GM12878 (cell line): ENCODE measurements at places on chromosomes 5 and 9.
A peak's percentile ranks its signal among the peaks of the same experiment; 100 is the strongest.

DNA sequence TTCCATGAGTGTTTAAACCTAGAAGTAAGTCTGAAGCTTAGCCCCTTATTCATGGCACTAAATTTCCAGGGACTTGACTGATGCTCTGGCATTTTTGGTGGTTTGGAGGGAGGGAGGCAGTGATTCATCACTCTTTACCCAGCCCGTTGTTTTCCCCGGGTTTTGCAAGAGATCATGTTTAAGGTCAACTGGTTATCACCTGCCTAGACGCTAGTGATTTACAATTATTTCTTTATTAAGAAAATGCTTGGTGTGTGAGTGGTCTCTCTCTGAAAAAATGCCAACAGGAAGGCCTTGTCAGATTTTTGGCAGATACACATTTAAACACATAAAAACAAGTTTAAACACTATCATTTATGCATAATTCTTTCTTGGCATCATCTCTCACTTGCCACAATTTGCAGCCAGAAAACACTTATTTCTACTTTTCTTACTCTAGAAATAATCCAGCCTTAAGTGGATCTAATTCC is 737.9 kb upstream of the ZNF608 start:
- no peak for DNase-seq

GRCh38 chr9:82010711-82011110 is 22.1 kb downstream of the SPATA31D1 start:
- no peak for DNase-seq

GRCh38 chr9:99373912-99374311 is 151.8 kb downstream of the SEC61B start:
- no peak for DNase-seq

- no peak for DNase-seq
These were observed 48.1 kb downstream of the ITGA2 start for GRCh38 chr5:53037141-53037859.

GRCh38 chr9:95120781-95121370 is 196.6 kb downstream of the FANCC start:
- DNase-seq = no peak

DNA sequence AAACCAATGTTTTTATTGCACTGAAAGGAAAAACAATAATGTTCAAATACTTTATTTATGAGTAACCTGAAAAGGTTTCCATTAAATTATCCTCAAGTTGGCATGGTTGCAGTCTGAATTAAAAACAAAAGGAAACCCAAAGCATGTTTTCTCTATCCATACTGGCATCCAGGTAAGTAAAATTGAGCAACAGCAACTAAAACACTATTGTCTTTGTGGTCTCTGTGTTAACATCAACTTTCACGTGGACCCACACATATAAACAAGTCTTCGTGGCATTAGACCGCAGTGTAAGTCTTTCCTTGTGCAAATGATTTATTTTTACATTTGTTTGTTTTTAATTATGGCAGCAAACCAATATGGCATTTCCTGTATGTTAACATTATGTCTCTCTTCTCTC is 757.6 kb downstream of the SEMA5A start:
- DNase-seq = no peak

- no peak for DNase-seq
These were observed 17.5 kb downstream of the TMEM161B start for GRCh38 chr5:88251048-88251711.

GRCh38 chr5:176538989-176539384 is 1.8 kb upstream of the RNF44 start:
- no peak for DNase-seq

DNA sequence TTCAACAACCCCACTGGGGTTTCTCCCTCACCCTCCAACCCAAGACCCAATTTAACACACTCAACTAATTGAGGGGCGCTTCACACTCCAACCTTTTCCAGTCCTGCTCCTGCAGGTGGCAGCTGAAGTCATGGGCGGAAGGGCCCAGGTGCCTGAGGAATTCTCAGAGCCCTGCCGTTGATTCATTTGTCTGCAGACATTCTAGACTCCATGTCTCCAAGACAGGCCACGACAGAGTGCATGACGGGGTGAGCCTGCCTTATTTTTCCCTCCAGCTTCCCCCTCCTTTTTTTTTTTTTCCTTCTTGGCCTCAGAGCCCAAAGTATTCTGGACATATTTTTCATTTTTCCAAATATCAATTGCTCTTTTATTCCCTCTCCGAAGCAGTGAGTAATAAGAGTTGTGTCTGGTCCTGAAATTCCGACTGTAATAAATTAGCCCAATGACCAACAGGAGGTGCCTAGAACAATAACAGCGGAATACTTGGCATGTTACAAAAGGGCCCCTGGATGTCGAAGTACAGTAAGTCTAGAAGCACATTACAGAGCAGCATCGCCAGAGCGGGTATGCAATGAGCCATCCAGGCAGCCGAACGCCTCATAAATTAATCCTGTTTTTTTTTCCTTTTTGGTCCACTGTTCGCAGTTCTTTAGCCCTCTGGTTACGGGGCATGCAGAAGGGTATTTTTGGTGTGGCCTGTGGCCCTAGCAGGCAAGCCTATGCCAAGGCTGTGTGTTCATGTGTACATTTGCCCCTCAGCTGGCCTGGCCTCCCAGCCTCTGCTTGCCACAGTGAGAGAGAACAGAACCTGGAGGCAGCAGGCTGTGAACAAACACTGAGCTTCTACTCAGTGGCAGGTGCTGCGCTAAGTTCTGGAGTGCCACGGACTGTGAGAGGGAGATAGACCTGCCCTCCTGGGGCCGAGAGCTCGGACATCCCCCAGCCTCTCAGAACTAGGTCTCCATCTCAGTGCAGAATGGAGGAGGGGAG is 8.6 kb upstream of the SMIM23 start:
- no peak for DNase-seq

GRCh38 chr5:63262185-63262981 is 683.8 kb downstream of the LRRC70 start:
- no peak for DNase-seq

DNA sequence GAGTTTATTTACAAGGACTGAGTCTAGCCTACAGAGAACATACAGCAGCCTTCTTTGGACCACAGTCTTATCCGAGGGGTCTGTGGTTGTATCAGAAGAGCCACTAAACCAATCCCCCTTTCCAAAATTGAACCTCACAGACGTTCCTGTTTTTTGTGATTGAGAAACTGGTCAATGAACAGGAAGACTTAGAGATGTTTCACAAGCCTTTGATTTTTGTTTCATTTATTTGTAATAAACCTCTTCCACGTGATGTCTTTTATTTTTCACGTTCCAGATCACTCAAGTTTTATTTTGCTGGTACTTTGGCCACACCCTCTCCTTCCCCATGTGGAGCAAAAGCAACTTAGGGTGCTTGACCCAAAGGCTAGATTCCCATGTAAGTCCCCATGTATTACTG is 16.1 kb downstream of the CCT5 start:
- DNase-seq = no peak

DNA sequence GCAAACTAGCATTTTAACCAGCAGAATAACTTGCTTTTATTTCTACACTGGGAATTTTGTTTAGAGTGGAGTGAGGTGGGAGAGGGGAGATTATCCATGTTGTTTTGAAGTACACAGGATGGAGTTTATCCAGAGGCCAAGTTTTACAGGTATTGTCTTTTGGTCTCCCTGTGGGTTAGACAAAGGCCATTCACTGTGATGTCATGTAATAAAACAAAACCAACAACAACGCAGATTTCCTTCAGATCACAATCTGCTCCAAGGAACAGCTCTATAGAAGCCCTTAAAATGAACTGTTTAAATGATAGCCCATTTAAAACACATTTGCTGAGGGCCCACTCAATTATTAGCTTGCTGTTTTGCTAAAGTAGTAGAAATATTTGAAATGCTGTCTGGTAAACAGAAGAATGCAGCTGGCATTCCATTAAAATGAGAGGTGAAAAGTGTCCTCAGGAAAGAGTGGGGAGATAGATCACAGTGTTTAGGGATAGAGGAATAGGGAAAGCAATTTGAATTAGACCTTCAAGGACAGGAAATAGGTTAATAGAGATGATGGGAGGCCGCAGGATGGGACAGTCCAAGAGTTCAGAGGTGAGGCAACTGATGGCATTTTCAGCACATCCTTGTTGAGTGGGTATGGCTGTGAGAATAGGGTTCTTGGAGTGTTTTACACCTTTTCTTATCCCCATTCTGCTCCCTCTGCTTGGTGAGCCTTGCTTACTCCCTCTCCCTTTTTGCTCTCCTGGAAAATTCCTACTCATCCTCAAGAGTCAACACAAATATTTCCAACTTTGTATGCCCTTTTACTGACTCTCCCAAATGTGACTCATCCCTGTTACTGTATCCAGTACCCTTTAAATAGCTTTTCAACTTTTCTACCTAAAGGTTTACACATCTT is 140.1 kb upstream of the NR3C1 start:
- no peak for DNase-seq

GRCh38 chr5:171857489-171857876 is 71.9 kb downstream of the SMIM23 start:
- no peak for DNase-seq

DNA sequence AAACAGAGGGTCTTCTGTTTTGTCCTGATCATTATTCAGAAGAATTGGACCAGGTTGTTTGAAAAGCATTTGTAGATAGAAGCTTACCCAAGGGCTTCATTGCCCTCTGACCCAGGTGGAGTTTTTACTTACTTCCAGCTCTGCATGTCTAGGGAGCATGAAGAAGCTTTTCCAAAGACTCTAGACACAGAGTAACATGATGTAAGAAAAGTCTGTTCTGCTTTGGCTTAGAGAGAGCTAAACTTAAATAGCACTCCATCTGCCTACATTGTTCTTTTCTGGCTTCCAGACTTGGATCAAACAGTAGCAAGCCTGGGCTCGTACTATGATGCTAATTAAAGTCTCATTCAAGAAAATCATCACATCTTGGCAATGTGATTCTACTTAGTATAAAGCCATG is 112.1 kb downstream of the SNCAIP start:
- DNase-seq = no peak

DNA sequence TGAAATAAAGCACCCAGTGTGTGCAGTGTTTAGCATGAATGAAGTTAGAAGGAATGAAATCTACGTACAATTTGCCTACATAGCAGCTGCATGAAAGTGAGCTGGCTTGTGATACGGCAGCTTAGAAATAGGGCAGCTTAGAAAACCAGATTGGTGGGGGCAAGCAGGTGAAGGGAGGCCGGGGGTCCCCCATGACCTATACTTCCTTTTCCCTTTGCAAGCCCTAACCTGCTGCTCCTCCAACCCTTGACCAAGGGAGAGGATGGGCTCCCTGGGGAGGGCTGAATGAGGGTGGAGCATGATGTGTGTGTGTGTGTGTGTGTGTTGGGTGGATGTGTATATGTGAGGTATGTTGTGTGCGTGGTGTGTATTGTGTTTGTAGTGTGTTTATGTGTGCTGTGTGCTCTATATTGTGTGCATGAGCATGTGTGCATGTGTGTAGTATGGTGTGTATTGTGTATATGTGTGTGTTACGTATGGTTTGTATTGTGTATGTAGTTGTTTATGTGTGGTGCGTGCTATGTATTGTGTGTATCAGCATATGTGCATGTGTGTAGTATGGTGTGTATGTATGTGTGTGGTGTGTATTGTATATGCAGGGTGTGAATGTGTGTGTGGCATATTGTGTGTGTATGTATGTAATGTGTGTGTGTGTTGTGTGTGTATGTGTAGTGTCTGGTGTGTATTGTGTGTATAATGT is 72.1 kb downstream of the TENT4A start:
- DNase-seq = no peak

- DNase-seq = no peak
These were observed 286.1 kb downstream of the ARHGAP26 start for GRCh38 chr5:143056339-143056704.

- DNase-seq = no peak
These were observed 142.8 kb downstream of the PALM2AKAP2 start for GRCh38 chr9:109922617-109923470.

DNA sequence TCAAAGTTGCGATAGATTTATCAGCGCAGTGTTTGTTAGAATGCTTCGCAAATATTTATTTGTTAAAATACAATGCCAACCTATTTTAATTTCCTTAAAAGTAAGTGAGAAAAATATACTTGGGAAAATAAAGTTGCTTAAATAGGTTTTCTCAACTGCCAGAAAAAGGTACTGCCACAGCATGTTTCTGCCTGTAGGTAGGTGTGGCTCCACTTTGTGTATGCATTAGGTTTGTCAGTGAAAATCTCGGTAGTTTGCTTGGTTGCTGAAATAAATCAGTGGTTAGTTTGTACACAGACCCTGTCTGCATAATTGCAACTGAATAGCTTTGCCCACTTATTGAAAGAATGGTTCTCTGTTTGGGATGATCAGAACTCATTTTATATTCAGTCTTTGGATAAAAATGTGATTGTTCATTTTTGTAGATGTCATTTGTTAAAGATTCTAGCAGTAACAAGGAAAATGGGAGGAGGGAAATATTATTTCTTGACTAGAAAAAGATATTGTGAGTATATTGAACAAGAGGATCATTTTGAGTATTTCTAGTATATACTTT is 25.7 kb downstream of the C9orf85 start:
- DNase-seq = no peak

DNA sequence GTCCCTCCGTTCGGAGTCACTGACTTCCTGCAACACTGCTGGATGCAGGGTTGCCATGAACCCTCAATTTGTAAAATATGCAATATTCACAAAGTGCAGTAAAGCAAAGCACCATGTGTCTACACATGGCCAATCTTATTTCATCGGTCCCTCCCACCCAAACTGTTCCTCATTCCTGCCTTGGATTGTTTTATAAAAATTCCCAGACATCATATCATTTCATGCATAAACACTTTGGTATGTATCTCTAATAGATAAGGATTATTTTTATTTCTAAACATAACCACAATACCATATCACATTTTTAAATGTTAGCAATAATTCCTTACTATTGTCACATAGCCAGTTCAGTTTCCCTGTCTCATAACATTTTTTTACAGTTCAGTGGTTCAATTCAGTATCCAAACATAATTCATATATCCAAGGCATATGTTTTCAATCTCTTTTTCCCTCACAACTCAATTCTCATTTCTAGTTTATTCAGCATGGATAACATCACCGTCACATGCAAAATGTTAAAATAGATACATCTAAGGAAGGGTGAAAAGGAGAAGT is 82.0 kb upstream of the PCAT7 start:
- DNase-seq = no peak

- DNase-seq = no peak
These were observed 35.8 kb downstream of the WNK2 start for GRCh38 chr9:93219692-93220091.

DNA sequence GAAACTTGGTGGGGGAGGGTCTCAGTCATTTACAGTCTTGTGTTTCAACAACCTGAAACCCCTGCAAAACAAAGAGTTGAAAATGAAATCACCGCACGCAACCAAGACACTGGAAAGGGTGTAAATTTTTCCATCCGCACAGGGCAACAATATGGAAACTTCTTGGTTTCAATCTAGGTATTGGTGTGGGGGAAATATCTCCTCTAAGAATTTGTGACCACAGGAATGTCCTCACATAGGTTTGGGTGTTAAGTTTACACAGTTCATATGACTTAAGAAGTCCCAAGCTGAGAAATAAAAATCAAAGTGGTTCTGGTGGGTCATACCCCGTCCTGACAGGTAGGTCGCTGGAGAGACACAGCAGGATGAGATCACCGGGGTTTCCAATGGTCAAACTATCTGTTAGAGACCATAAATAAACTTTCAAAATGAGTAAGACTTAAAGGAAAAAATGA is 51.9 kb upstream of the PIP5K1B start:
- DNase-seq = peak; percentile 72
